ENCODE measurements at places on chromosomes 7 and 10. TPM values are rescaled to one million over a fixed set of nuclear protein-coding genes. Genes with fewer than 3 reads are reported as not detected.
A peak's percentile ranks its signal among the peaks of the same experiment; 100 is the strongest.

The GNAI1 gene
- 84.0 TPM for total RNA-seq

The LIPM gene
- not detected for total RNA-seq

DNA sequence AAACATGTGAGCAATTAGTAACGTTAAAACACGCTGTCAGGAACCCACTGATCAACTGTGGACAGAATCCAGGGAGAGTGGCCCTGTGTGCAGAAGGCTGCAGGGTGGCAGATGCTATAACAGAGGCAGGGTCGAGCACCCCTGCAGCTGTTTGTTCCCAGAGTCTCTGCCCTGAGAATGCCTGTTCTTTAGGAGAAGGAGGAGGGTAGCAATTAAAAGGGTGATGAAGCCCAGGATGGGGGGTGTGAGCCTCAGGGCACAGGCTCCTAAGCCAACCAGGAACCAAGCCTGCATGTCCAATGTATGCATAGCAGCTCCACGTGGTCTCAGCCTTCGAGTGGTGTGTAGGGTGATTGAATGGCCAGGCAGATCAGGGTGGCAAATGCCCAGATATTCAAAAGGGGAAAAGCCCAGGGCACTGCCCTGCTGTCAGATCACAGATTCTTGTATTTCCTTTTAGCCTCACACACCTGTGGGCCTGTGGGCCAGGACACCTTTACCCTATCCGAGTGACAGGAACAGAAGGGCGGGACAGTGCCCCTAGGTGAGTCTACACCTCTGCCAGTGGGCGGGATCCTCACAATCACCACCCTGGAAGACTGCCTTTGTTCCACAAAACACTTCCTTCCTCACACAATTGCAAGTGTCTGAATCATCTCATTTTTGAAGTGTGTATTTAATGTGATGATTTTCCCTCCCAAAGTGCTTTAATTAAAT is 7.3 kb downstream of the WDFY4 start:
- no peak for DNase-seq

The STEAP4 gene
- 0.11 TPM for total RNA-seq

- DNase-seq, result no peak
Measured at GRCh38 chr7:144001543-144001942, 1.4 kb downstream of the OR6B1 start.

The ZDHHC16 gene
- total RNA-seq, result 77.3 TPM

The CREB3L2 gene
- total RNA-seq, result 39.1 TPM

- DNase-seq, result no peak
Measured at GRCh38 chr10:119725517-119725827, 378 bp upstream of the INPP5F start.

The ZNF438 gene
- total RNA-seq, result 5.1 TPM

DNA sequence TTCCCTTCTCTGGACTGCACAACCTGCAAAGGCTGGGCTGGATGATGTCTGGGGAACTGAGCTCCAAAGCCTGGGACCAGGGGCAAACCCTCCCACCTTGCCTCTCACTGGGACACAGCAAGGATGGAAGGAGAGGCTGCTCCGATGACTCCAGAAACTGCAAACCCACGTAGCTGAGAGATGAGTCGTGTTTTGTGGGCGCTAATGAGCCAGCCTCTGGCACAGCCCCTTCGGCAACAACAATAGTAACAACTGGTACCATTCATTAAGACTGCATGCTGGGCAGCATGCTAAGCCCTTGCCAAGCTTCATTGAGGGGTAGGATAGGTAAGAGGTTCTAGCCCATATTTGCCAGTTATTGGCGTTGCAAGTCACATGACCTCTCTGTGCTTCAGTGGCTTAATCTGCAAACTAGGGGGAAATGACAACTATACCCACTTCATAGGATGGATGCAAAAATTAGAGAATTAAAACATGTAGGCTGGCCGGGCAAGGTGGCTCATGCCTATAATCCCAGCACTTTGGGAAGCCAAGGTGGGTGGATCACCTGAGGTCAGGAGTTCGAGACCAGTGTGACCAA is 145.9 kb downstream of the SH3PXD2A start:
- DNase-seq, result peak; percentile 82

The OR13A1 gene
- not detected for total RNA-seq

- peak; percentile 13 for DNase-seq
Measured at GRCh38 chr7:100612730-100613390, 520 bp downstream of the MOSPD3 start.
